ENCODE measurements at places on chromosomes 2 and 18.

DNA sequence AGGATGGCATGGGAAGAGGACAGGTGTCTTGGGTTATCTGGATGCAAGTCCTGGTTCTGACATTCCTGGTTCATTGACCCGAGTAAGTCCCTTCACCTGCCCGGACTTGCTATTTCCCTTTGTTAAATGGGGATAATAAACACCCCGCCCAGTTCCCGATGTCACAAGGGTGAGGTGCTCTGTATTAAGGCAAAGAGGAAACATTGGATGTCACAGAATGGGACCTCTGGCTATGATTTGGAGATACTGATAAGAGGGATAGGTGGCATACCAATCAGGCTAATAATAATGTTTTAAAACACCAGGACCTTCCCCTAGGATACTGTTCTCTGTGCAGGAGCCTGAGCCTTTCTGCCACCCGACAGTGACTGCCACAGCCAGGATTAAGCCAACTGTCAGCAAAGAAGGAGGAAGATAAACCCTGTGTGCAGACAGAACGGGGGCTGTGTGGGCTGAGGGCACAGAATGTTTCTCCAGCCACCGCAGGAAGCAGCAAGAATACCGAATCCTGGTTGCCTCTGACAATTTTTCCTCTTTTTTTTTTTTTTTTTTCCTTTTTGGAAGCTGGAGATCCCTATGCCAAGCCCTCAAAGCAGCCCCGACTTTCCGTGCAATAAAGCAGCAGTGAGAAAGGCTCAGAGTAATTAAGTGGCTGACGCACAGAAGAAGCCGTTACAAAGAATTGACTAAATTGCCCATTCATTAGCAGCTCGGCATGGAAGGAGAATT lies 336.6 kb downstream of the SMAD2 start:
- no peak for DNase-seq

DNA sequence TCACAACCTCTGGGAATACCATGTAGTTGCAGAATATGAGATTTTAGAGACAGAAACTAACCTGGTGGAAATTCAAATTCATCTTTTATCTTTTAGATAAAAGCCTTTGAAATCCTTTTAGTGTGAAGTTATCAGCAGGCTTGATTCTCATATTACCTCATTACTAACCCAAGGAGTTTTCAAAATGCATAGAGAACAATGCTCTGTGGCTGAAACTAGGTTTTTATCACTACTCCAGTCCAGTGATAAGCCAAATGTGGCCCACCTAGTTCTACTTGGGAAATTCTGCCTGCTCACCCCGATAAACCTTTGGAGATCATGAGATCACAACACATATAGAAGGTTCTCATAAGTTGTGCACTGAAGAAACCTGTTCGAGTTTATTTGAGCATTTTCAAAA lies 121.7 kb downstream of the MMADHC start:
- no peak for DNase-seq

- DNase-seq: no peak
These were observed 3.1 kb upstream of the PRKAG3 start for GRCh38 chr2:218834685-218835084.

DNA sequence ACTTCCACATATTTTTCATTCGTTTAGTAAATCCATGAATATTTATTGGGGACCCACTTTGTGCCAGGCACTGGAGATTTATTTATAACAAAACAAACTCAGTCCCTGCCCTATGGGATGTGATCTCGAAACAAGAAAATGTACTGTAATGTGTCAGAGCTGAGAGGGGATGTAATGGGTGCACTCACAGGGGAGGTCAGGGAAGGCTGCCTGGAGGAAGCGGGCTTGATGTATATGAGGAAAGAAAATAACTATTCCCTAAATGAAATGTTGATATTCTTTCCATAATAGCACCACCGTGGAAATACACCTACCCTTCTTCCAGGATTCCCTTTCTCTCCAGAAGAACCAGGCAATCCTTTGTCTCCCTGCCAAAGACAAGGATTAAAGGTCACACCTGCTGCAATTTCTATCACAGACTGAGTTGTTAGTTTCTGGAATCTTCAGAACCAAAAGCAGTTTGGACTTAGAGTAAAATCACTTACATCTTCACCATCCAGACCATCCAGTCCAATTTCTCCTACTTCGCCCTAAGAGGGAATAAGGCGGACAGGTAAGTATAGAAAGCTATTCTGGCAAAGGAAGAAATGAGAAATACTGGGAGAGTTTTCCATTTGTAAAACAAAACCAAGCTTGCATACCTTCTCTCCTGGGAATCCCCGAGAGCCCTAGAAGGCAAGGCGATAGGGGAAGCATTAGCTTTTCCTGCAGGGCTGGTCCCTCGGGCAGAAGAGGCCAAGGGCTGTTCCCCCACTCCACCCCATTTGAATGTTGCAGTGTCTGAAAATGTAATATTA lies 55.0 kb downstream of the COL6A3 start:
- DNase-seq: no peak

GRCh38 chr2:17878281-17879136 lies at the start of gene KCNS3:
KCNS3 (plus strand) TSS chr2:17878667; CDS start chr2:17931009, 52,342 bp downstream.
- peak; percentile 83 for DNase-seq

- no peak for DNase-seq
These were observed 10.6 kb upstream of the C2orf74 start for GRCh38 chr2:61151436-61151835.

GRCh38 chr2:1915746-1916145 lies 171.4 kb upstream of the PXDN start:
- no peak for DNase-seq

GRCh38 chr2:183148955-183149354 lies 24.7 kb downstream of the NUP35 start:
- DNase-seq: no peak

DNA sequence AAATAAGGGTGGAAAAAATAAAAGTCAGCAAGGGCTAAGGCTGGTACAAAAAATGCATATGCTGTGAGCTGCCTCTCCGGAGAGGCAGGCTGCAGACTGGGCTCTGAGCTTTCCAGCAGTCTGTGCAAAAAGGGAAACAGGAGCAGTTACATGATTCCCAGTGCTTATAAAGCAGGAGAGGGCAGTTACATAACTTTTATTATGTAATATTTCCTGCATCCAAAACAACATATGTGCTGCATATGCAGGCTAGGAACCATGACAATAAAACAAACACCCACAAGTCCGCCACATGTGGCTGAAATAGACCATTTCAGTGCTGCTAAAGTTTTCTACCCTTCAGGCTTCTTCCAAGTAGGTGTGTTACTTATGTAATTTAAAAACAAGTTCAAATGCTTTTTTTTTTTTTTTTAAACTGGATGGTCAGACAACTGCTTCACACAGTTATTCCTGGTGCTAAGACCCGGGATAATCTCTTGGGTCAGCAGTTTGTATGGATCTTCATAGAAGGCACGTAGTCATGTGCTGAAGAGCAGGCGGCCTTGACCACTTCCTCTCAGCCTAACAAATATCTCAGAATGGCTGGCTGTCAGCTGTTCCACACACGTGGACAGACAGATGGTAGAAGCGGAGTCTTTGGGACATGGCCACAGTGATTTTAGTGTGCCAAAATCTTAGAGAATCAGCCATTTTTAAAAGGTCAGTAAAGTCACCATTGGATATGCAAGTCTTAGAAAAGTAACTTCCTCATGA lies 43.5 kb downstream of the ARMC9 start:
- no peak for DNase-seq
